ENCODE measurements at places on chromosomes 11 and 22. TPM values are rescaled to one million over a fixed set of nuclear protein-coding genes. Genes with fewer than 3 reads are reported as not detected.

The OR5B21 gene
- not detected for total RNA-seq

The RRAS2 gene
- total RNA-seq = 218 TPM

- DNase-seq = no peak
Measured at GRCh38 chr11:20204681-20205080, 44.4 kb upstream of the DBX1 start.

The DNHD1 gene
- total RNA-seq = 9.1 TPM

The FGF4 gene
- not detected for total RNA-seq

GRCh38 chr11:66479394-66480116 is 679 bp upstream of the DPP3 start:
- DNase-seq = peak; percentile 65

The WBP2NL gene
- total RNA-seq = 20.9 TPM

DNA sequence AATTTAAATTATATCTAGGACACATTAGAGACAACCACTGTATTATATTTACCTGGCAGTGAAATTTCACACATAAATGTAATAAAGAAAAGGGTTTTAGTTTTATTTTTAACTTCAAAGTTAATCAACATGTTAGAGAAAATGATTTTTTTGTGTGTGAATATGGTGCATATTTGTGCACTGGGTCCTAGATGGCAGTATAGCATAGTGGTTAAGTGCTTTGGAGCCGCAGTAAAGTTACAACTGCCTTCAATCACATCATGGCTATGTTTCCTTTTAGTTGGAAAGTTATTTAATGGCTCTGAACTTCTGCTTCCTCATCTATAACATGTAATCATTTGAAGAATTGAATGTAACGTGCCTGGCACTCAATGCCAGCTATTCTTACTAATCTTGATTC is 108.9 kb upstream of the DDI1 start:
- no peak for DNase-seq

DNA sequence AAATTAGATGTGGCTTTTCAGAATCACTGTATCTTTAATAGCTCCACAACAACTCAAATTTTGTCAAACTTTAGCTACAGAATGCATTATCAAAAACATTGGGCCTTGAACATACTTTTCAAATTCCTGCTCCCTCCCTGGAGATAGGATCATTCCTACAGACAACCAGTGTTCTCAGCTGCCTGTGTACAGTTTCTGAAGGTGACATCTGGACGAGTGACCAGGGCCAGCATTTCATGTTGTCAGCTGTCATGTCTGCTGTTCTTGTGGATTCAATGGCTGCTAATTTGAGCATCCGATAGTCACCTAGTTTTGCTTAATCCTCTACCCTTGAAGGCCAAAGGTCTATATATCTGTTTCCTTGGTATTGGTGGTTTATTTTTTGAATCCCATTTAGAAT is 188.2 kb downstream of the DBX1 start:
- no peak for DNase-seq

GRCh38 chr11:116535994-116536393 is 236.8 kb downstream of the BUD13 start:
- DNase-seq = peak; percentile 37

The OR11H1 gene
- not detected for total RNA-seq

GRCh38 chr11:102289592-102289991 is 27.7 kb upstream of the BIRC3 start:
- no peak for DNase-seq

- DNase-seq = peak; percentile 53
Measured at GRCh38 chr11:133082841-133083488, 449.3 kb downstream of the OPCML start.

- no peak for DNase-seq
Measured at GRCh38 chr11:14041040-14041439, 78.5 kb downstream of the SPON1 start.

- DNase-seq = no peak
Measured at GRCh38 chr11:132087148-132087547, 716.7 kb downstream of the NTM start.

DNA sequence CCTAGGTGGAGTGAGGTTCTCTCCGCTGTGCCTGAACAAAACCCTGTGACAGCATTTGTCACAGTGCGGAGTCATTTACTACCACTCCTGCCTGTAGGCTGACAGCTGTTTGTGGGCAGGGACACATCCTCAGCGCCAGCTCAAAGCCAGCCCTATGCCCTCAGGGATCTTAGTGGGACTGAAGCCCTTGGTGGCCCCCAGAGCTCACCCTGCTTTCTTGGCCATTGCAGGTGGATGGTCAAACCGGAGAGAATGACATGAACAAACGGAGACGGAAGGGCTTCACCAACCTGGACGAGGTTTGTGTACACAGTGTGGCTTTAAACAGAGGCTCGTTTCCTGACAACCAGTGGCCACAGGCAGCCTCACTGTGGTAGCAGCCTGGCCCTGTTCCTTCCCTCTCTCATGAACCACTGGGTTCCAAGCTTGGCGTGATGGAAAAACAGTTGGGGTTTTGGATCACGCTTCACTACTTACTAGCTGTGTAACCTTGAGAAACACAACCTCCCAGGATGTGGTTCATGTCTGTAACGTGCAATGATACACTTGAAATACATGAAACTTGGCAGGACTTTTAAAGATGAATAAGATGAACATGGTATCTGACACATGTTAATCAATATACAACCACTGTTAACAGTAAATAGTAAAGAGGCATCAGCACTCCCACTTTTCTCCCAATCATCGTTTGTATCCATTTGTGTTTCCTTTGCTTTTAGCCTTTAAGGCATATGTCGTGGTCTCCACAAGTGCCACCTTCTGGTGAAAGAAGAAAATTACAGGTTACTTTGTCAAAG is 125.8 kb downstream of the MICAL2 start:
- no peak for DNase-seq

DNA sequence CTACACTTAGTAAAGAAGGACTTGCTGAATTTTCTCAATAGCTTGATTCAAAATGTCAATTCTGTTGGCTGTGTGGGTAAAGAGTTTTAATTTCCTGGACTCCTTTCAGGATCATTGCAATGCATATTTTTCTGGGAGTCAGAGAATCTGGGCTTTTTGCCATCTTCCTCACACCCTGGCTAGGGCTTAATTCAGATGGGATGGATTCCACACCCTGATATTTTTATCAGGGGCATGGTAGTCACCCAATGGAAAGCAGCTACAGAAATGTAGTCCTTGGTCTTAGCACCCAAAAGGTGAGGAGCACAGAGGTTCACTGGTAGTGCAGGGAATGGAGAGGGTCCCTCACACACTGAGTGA is 79.3 kb downstream of the SGSM3 start:
- peak; percentile 64 for DNase-seq

The BAIAP2L2 gene
- 63.3 TPM for total RNA-seq

The CSNK2A3 gene
- total RNA-seq = 5.0 TPM

The TMPRSS5 gene
- total RNA-seq = not detected

- peak; percentile 34 for DNase-seq
Measured at GRCh38 chr11:3855808-3856491, 486 bp downstream of the STIM1 start.

The MS4A3 gene
- total RNA-seq = not detected

GRCh38 chr22:50190941-50191741 is 5.4 kb downstream of the TRABD start:
- DNase-seq = no peak

DNA sequence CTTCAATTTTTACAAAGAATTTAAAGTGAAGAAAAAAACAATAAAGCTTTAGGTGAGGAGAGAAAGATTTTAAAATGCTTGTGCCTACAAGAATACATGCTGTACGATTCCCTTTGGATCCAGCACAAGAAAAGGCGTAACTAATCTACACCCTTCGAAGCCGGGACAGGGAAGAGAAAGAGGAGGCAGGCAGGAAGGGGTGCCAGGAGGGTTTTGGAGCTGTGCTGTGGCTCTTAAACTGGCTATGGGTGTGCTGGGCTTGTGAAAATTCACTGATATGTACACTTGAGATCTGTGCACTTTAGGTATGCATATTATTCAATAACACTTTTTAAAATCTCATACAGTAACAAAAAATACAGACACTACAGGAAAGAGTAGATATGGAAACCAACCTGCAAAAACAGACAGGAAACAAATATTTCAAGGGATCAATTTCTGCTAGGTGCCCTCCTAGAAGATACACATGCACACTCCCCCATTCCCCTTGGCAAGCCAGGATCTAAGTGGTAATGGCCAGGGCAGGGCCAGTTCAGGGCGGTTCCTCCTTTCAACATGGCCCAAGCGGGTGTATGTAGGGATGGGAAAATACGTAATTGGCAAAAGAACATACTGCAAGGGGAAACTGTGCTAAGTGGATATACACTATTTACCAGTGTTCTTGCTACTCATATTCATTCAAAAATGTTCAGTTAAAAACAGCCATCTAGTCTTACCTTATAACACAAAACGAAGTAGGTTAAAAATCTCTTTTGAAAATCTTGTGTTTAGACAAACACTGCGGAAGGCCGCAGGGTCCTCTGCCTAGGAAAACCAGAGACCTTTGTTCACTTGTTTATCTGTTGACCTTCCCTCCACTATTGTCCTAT is 54.2 kb downstream of the PACSIN2 start:
- DNase-seq = no peak

The MYEOV gene
- total RNA-seq = 1.2 TPM

GRCh38 chr11:63906585-63906984 is 10.4 kb downstream of the RCOR2 start:
- no peak for DNase-seq

The DEUP1 gene
- not detected for total RNA-seq

DNA sequence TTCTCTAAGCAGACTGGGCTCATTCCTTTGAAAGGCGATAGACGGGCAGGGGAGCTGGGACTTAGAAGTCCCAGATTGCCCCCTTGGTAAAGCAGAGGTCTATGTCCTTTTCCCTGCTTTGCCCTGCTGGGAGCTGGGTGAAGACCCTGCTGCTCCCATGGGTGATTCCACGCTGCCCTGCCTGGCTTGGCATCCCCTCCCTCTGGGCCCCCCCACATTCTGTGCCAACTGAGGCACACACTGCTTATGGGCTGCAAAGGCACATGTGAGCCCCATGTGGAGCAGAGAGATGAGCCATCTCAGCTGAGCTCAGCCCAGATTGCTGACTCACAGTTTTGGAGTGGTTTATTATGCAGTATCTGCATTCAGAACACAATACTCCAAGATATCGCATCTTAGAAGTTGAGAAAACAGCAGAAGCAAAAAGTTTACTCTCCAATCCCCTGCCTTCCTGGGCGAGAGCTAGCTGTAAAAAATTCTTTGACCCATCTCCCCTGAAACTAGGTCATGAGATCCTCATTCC is 127.2 kb downstream of the ST3GAL4 start:
- DNase-seq = peak; percentile 28

DNA sequence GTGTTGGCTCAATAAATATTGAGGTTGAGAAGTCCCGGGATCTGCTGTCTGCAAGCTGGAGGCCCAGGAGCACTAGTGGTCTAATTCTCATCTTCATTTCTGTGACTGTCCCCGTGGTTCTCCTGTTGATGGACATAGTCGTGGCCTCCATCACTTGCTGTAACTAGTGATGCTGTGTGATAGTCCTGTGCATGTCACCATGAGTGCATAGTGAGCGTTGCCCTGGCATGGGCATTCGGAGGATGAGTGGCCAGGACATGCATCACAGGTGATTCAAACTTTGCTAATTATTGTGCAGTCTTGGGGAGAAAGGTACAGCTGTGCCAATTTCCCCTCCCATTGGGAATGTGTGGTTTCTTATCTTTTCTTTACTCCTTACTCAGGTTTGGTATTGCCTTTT is 902.2 kb downstream of the BRD1 start:
- DNase-seq = no peak

The OR10A2 gene
- total RNA-seq = not detected
